SIG-M5 (cell line): ENCODE measurements at places on chromosomes 2 and 18.

DNA sequence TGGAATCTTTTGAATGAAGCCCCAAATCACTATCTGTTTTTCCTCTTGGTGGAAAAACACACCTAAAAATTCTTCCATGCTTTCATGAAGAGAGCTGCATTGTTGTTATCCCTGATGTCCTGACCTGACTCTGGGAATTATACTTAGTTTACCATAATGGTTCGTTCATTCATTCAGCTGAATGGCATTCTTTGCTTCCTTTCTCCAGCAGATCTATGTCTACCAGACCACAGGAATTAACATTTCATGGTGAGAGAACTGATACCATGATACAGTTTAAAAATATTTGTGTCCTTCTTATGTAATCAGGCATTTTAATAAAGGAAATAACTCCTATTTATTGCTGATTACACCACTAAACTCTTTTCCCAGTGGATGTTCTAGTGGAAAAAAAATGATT is 11.1 kb upstream of the SLC4A10 start:
- no peak for DNase-seq

DNA sequence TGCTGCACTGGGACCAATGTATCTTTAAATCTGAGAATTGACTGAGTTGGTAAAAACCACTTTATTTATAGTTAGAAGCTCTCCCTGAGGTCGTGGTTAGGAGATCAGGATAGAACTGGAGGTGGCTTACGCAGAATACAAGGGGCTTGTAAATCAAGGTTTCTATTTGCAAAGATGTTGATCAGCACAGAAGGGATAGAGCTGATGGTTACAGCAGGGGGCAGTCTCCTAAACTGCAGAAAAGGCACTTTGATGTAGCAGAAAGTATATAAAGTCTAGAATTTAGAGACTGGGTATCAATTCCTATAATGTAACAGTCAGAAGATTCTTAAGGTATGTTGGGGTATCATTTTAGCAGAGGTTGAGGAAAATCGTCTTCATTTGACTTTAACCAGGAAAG is 25.2 kb upstream of the ACVR1 start:
- no peak for DNase-seq

DNA sequence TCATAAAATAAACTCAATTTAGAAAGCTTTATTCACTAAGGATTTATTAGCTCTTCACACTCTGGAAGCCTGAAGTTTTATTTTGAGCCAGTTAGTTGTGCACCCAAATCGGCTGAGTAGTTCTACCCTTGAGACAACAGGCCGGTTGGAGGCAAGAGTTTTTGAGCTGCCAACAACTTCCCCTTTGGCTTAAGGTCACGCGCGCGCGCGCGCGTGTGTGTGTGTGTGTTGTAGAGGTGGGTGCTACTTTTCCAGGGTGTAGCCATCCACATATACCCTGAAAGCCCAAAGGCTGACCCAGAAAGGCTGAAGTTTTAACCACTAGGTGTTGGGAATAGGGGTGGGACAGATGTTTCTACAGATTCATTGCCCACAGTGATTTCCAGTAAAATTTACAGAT is 150.2 kb upstream of the LHCGR start:
- DNase-seq, result no peak

DNA sequence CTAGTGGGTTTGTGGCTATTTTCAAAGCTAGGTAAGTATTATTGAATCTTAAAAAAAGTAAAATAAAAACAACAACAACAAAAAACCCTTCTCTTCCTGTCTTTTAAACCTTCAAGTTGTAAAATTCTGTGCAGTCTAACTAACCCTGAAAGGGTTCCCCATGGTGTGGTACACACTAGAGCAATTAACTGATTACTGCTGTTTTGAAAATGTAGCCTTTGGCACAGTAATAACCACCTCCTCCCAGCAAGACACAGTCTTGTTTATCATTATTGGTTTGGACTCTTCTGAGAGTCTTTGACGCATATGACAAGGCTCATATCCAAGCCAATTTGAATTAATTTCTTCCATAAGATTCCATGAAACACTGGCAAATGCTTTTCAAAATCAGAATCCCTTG is 2184.6 kb upstream of the PIK3C3 start:
- DNase-seq, result no peak

GRCh38 chr2:58138396-58139030 is 91.9 kb downstream of the VRK2 start:
- no peak for DNase-seq

GRCh38 chr2:25213229-25213628 is 44.8 kb upstream of the POMC start:
- DNase-seq, result no peak

GRCh38 chr2:241103176-241103595 is 1.1 kb upstream of the MTERF4 start:
- no peak for DNase-seq

DNA sequence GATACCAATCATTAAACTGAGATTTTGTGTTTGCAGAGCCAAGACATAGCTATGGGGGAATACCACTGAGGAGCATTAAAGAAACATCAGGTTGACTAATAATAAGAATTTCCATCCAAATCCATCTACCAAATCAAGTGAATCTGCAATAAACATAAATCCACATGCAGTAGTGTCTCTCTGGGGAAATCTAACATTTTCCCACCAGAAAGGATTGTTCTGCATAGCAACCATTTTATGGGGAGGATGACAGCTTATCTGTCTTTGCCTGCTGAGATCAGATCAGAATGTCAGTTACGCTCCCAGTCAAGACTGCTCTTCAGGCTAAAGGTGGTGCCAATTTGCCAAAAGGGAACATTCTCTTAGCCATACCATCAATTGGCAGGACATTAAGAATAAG is 1098.9 kb upstream of the CHAC2 start:
- no peak for DNase-seq

- DNase-seq, result no peak
Measured at GRCh38 chr18:41579185-41579584, 375.8 kb upstream of the PIK3C3 start.

GRCh38 chr2:39243469-39244123 is at the start of gene CDKL4:
Gene CDKL4 (minus strand): TSS chr2:39243970.
- no peak for DNase-seq

GRCh38 chr2:217978536-217979150 is 24.2 kb downstream of the TNS1 start:
- no peak for DNase-seq

DNA sequence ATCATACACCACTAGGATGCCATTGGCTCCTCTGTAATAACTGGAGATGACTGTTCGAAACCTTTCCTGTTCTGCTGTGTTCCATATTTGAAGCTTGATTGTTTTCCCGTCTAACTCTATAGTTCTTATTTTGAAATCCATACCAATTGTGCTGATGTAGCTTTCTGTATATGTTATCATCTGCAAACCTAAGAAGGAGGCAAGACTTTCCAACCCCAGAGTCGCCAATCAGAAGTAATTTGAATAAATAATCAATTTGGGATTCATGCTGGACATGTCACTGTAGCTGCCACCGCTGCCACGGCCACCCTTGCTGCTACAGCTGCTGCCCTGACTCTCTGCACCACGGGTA is 20.7 kb downstream of the STAT1 start:
- DNase-seq, result no peak

GRCh38 chr2:192208848-192209247 is 14.1 kb upstream of the TMEFF2 start:
- no peak for DNase-seq

- DNase-seq, result no peak
Measured at GRCh38 chr2:6975988-6976387, 58.8 kb downstream of the RNF144A start.

DNA sequence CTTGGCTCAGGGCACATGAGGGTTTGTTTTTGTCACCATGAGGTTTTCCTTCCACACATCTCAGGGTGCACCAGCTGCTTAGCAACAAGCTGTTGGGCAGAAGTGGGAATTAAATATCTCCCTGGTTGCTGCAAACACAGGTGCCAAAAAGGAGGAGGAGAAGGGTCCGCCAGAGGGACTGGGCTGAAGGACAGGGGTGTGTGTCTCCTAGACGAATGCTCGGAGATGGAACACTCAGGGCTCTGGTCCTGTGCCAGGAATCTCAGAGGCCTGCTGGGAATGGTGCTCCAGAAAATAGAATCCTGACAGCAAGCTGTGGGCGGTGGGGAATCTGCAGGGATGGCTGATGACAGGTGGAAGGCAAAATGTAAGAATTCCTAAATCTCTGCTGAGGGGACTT is 94.5 kb downstream of the VSNL1 start:
- no peak for DNase-seq

DNA sequence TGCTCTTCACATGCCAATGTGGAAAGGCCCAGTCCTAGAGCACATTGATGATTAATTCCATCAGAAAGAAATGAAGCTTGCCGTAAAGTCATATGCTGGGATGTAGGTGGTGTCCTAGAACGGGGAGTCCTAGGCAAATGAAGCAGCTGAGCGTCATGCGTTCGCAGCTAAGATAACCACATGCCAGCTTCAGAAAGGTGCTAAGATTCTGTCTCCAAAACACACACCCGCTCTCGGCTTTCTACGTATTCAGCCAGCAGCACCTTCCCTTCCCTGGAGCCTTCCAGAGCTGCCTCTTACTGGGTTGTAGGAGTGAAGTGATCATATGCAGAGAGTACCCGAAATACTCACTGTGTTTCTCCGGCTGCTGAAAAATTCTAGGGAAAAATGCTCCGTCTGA is 421.6 kb upstream of the ID2 start:
- DNase-seq, result no peak

GRCh38 chr2:127584047-127584446 is 48.6 kb downstream of the MYO7B start:
- DNase-seq, result no peak

DNA sequence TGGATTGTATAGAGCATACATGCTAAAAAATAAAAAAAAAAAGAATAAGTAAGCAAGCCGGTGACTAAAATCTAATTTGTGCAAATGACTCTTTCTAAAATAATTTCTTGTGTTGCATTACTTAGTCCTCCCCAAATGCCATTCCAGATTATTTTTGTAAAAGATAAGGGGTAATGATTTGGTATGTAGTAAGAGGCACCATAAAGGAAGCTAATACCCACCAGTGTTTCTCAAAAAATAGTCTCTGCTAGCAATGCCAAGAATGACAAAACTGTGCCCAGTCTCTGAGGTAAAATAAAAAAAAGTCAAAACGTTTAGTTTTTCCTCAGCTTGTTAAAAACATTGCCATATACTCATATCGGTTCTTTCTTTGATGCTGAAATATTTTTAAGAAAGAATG is 2.7 kb downstream of the METTL5 start:
- no peak for DNase-seq

DNA sequence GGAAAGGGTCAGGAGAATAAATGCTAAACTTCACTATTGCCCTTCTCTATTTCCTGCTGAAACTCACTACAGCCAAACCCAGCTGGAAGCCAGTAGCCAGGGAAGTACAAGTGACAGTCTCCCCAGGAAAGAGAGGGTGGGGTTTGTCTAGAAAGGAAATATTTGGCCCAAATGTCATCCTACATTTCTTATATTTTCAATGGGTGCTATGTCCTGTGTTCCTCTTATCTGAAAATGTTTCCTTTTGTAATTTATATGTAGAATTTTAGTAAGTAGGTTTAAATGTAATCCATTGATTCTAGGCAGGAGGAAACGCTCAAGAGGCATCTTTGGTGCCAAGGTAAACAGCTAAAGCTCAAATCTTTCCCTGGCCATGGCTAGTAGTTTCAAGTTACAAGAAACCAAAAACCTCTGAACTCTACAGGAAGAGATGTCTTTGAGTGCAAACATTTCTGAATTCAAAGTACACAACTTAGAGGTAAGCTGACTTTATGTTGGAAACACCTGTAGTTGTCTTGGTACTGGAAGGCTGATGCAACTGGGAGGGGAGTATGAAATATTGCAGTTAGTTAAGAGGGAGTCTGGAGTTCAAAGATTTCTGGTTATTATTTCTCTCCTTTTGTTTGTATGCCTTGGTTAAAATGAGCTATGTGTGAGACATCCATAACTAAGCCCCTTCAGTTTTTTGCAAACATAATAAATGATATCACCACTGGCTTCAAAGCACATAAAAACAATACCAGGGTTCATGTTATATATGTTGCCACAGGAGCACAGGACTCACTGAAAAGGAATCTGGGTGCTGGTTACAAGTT is 356.1 kb upstream of the ZC3H15 start:
- DNase-seq, result no peak

DNA sequence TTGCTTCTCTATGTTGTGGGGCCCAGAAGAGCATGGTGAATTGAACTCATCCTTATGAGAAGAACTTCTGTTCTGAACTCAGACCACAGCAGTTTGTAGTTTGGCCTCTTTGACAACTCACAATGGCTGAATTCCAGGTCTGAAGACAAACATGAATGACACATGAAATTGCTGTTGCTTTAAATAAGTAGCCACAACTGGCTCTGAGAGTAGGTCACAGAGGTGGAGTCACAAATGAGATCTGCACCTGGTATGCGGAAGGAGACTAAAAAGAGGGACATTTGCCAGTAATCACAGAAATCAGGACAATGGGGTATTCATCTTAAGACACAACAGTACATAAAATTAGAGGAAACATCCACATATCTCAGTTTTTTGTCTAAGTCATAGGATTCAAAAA is 290.3 kb upstream of the MMADHC start:
- DNase-seq, result no peak

- no peak for DNase-seq
Measured at GRCh38 chr2:143259368-143259958, 130.2 kb downstream of the ARHGAP15 start.

DNA sequence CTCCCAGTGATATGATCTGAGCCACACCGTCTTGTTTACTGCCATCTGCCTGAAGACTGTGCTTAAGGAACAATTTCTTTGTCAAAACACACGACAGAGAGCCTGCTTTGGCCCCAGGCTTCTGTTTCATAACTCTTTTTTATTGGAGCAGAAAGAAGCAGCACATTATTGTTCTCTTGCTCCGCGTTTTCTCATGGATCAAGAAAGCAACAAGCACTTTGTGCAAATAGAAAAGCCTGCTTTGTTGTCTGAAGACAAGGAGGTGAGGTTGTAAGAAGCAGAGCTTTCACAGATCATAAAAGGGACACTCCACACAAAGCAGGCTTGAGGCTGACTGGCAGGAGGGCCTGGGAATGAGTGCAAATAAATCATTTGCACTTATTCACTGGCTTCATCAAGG is 118.3 kb upstream of the FAM136A start:
- DNase-seq, result no peak

DNA sequence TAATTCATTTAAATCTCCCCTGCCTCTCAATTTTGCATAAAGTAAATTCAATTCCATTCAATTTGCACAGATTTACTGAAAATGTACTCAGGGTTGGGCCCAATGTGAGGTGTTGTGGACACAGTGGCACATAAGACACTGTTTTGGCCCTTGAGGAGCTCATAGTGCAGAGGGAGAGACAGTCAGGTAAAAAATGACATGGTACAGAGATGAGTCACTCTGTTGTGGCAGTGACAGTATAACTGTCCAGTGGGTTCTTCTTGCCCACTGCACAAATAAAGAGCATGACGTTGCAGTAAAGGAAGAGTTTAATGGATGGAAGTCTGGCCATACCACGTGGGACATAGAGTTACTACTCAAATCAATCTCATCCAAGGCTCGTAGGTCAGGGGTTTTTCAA is 400.3 kb upstream of the TRIB2 start:
- DNase-seq, result no peak

DNA sequence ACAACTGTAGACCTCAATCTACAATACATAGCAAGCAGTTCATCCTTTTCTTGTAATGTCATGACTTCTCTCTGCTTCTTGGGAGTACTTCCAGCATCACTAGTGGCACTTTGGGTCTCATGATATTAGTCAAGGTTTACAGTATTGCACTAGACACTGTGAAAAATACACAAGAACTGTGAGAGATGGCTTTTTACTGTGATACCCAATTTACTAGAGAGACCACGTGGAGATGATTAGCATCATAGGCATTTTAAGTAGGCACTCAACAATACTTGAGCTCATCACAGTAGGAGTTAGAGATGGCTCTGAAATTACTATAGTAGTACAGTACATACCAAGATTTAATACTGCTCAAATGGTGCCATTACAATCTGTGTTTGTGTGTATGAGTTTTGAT is 112.8 kb upstream of the EML6 start:
- no peak for DNase-seq
